ENCODE measurements at places on chromosomes 4 and X.

GRCh38 chr4:153518637-153519389 lies 52.7 kb downstream of the TMEM131L start:
- no peak for DNase-seq

GRCh38 chrX:84715315-84715714 lies 213.1 kb upstream of the HDX start:
- DNase-seq, result no peak

DNA sequence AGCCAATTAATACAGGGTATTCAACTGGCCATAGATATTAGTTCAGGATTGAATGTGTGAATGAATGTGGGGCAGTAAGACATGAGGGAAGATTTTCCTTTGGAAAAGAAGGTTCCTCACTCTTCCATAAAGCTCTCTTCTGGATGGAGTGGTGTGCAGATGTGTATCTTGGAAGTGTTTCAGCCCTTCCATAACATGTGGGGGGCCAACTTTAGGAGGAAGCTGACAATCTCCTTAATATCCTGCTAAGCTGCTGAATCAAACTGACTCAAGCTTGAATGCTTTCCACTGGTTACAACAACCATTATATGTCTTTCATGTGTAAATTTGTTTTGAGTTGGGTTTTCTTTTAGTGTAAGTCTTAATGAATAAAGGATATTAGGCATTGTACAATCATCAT lies 40.3 kb downstream of the FANCB start:
- no peak for DNase-seq

DNA sequence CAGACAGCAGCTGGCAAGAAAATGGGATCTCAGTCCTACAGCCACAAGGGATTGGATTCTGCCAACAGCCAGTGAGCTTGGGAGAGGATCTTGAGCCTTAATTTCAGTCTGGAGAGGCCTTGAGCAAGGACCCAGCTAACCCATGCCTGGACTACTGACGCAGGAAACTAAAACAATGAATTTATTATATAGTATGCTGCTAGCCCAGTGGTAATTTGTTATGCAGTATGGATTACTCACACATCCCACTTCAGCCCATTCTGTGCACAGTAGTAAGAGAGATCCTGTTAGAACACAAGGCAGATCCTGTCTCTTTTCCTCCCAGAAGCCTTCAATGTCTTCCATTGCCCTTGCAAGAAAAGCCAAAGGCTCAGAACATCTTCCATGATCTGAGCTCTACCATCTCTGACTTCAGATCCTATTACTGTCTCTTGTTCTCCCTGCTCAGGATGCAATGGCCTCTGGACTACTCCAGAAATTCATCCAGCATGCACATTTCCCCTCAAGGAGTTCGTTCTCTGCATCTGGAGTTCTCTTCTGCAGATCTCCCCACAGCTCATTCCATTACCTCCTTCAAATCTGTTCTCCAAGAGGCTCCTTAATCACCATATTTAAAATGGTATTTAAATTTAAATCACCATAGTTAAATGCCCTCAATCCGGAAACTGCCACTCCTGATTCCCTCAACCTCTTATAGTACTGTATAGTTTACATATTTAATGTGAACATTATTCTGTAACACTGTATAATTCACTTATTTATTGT lies 27.6 kb downstream of the SMIM20 start:
- no peak for DNase-seq

GRCh38 chrX:21738210-21738949 lies 19.5 kb downstream of the SMPX start:
- no peak for DNase-seq

DNA sequence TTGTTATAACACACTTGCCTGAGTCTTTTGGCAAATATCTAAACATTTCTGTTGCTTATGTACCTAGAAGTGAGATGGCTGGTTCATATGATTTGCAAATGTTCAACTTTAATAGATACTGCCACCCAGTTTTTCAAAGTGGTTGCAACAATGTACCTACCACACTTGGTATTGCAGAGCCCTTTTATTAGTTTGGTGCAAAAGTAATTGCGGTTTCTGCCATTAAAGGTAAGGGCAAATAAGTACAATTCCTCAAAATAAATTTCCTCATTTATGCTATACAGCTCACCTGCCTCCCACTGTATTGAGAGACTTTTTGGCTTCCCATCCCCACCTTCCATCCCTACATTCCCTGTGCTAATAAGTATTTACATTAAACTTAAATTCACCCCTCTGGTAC lies 47.7 kb upstream of the COL25A1 start:
- DNase-seq, result no peak

GRCh38 chrX:18828832-18829404 lies 121.5 kb downstream of the PPEF1 start:
- DNase-seq, result no peak

GRCh38 chr4:10456260-10456594 lies 999 bp downstream of the ZNF518B start:
- DNase-seq, result no peak

DNA sequence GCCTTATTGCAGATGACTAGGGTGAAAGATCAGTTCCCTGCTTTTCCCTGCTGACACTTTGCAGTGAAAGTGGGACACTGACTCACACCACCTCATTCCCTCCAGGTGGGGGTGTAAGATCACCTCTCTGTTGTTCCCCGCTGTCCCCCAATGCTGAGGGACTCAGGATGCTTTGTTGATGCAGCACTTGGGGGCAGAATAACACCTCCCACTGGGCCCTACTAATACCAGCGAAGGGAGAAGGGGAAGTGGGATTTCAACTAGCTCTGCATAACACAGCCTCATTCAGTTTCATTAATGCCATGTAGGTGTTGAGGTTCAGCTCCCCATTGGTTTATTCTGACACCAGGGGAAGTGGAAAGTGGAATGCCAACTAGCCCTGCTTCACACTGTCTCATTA lies 43.6 kb upstream of the IL1RAPL2 start:
- DNase-seq, result no peak

DNA sequence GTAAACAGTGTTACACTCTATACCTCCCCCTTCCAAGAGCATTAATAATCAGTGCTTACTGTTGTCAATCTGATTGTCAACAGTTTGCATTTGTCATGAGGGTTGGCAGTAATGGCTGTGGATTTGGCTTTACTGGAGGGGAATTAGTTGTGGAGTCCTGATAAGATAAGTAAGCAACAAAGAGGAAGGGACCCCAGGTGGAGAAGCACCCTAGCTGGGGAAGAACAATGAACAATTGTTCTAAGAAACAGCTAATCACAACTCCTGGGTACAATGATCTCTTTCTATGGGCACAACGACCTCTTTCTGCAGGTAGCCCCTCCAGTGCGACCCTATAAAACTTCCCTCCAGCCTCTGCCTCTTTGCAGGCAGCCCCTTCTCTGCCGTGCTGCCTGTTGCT lies 53.2 kb upstream of the CDKN2AIP start:
- DNase-seq, result no peak

- no peak for DNase-seq
Observed at GRCh38 chrX:71846429-71846828, 64.2 kb upstream of the NHSL2 start.

All from stimulated activated CD8-positive, alpha-beta memory T cell treated with anti-CD3 and anti-CD28 coated beads, Interleukin-7, amount 100 ng/mL, for 1 hour (primary cell).